Keratinocyte (primary cell): ENCODE measurements at places on chromosomes 1 and 21. TPM values are rescaled to one million over a fixed set of nuclear protein-coding genes. Genes with fewer than 3 reads are reported as not detected.

The FCRL5 gene
- 0.03 TPM in 1 of 3 replicates, not detected in the others for polyA plus RNA-seq

DNA sequence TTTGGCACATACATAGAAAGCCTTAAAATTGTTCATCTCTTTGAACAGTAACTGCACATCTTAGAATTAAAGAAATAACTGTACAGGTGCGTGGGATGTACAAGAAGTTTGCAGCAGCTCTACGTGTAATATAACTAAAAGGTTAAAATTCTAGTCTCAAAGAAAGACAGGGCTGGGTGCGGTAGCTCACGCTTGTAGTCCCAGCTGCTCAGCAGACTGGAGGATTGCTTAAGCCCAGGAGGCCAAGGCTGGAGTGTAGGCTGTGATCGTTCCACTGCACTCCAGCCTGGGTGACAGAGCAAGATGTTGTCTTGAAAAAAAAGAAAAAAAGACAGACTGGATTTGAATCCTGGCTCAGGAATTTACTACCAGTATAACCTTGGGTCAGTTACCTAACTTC lies 13.4 kb downstream of the PARP1 start:
- peaks cover 3% of the 10 kb centered on the region for H3K36me3 ChIP-seq
- DNase-seq: no peak
- no peaks in the 10 kb centered on the region for H3K4me1 ChIP-seq
- no peak overlapping the region for H3K4me3 ChIP-seq

DNA sequence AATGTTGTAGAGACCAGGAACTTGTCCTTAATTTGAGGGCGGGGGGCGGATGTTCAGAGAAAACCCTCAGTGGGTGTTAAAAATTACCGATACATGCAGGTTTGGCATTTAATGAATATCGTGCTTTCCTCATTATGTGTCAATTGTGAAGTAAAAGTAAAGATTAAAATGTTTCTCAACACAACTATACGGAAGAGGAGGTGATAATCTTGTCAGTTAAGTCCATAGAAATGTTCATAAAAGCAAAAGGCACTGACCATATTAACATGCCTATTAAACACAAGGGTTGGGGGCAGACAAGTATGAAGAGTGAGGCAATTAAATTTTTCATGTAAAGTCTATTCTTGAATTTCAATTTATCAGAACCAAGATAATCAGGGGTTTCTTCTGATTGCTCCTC lies 1.3 kb downstream of the BRINP3 start:
- H3K27me3 ChIP-seq: peaks cover 42% of the 10 kb centered on the region
- no peaks in the 10 kb centered on the region for H3K36me3 ChIP-seq
- H3K4me1 ChIP-seq: peaks cover 6% of the 10 kb centered on the region
- no peak overlapping the region for H3K4me3 ChIP-seq
- H3K27ac ChIP-seq: no peak overlapping the region
- no peak for DNase-seq

- H3K27ac ChIP-seq: peak overlapping the region; percentile 85
These were observed 8.0 kb upstream of the TAGLN2 start for GRCh38 chr1:159933347-159933746.

DNA sequence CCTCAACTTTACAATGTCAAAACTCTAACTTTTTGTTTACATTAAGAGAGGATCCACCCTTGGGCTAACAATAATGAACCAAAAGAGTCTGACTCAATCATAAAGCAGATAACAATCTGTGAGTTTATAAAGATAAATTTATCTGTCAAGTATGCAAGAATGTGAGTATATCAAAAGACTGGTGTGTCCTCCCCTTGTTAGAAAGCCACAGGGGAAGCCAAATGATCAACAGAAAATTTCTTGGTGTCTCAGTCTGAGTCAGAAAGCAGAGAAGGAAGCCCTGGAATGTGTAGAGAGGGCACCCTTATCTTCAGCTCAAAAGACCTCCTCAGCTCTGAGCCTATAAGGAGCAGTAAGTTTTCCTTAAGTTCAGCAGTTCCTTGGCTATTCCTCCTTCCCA lies 13.9 kb upstream of the PDIK1L start:
- peaks cover 35% of the 10 kb centered on the region for H3K4me1 ChIP-seq
- H3K4me3 ChIP-seq: no peak overlapping the region
- no peak for DNase-seq
- no peaks in the 10 kb centered on the region for H3K27me3 ChIP-seq

GRCh38 chr1:172344444-172344843 lies 76.0 kb upstream of the C1orf105 start:
- H3K36me3 ChIP-seq: no peaks in the 10 kb centered on the region
- H3K27ac ChIP-seq: no peak overlapping the region
- H3K4me3 ChIP-seq: no peak overlapping the region
- no peak for DNase-seq
- peaks cover 20% of the 10 kb centered on the region for H3K4me1 ChIP-seq

DNA sequence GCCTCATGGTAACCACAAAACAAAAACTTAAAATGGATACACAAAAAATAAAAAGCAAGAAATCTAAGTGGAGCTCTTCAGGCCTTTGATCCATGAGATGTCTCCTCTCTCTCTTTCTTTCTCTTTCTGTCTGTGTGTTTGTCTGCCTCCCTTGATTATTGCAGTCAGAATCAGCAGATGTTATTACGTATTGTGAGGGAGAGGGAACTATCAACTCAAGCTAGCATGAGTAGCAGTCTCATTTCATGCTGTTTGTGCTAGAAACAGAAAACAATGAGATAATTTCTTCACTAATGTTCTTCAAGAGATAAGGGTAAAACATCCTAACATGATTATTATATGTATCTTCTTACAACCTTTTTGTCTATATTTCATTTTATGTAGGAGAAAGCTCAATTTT lies 103.7 kb upstream of the PDC start:
- H3K36me3 ChIP-seq: no peaks in the 10 kb centered on the region
- H3K4me1 ChIP-seq: peaks cover 19% of the 10 kb centered on the region

DNA sequence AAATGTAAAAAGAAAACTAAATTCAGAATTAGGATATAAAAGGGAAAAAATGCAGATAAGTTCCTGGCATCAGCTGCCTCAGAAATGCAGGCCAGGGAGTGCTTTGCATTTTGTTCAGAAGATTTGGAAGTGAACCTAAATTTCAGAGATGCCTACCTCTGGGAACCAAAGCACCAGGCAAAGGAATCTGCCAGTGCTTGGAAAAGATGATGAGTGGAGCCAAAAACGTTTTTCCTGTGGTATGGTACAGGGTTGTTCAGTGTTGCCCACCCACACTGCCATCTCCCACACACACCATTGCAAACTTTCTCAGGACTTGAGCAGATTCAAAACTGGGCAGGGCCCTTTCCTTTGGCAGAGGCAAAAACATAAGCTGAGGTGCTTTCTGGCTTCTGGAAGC lies 349.5 kb downstream of the TGFB2 start:
- H3K4me3 ChIP-seq: no peak overlapping the region
- no peaks in the 10 kb centered on the region for H3K36me3 ChIP-seq
- H3K4me1 ChIP-seq: no peaks in the 10 kb centered on the region
